ENCODE measurements at places on chromosomes 4 and X.

DNA sequence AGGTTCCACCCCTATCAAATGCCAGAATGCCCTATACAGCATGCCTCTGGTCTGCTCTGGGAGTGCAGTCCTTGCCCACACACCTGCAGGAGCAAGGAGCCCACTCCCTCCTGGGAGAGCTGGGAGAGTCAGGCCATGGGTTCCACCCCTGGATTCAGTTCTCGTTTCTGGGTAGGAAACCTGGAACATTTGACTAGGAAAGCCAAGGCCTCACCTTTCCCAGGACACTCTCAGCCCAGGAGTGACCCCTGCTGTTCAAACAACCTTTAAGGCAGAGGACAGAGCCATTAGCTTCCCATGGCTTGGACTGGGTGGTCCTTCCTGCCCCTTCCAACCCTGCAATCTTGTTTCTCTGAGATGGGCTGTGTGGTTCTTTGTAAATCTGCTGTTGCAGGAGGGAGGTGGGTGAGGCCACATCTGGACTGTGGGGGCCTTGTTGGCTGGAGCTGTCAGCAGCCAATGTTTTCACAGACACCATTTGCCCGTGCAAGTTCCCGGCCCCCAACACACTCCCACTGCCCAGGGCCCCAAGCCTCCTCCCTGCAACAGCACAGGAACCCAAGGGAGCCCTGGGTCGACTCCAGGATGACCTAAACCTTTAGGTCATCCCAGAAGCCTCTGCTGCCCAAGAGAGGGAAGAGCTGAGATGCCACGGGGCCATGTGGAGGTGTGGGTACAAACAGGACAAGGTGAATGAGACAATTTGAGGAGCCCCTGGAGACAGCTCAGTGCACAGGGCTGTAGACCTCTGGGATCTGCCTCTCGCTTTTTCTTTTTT is 104.4 kb downstream of the PJA1 start:
- peak; percentile 50 for DNase-seq

DNA sequence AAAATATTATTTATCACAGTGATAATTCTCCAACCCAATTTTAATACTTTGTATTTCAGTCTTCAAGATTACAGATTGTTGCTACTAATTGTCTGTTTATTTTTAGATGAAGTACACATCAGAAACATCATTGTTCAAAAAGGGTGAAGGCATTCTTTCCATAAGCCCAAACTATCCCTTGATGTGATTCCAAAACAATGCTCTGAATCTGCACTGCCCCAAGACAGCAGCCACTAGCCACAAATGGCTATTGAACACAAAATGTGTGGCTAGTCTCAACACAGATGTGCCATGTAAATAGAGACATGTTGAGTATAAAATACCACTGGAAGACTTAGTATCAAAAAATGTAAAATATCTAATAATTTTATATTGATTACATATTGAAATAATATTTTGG is 150.7 kb upstream of the MAB21L2 start:
- no peak for DNase-seq

- peak; percentile 1 for DNase-seq
These were observed 911.2 kb downstream of the FSTL5 start for GRCh38 chr4:161252520-161253141.

DNA sequence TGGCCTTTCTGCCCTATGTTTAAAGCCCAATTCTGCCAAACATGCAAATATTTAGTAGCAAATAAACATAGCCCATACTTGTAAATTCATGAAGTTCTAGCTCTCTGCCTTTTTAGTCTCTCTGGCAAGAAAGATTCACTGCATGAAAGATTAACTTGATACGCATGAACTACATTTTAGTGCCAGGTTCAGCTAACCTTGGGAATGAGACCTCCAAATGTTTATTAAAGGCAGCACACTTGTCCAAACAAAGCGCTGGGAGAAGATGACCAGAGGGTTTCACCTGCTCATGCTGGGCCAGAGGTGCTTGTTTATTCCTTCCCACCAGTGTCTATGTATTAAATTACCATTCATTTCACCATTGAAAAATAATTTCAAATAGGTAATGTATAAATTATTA is 44.5 kb upstream of the IL1RAPL1 start:
- DNase-seq, result no peak

- DNase-seq, result no peak
These were observed 733 bp downstream of the CCNA2 start for GRCh38 chr4:121822796-121823504.

Measured in fibroblast of mammary gland (primary cell).